Pancreas (tissue), 10 donors: ENCODE measurements at places on chromosomes 2 and 18. TPM values are rescaled to one million over a fixed set of nuclear protein-coding genes. Genes with fewer than 3 reads are reported as not detected.

GRCh38 chr2:102504833-102505232 is 31.8 kb downstream of the SLC9A4 start:
- no peak overlapping the region for H3K4me3 ChIP-seq
- H3K4me1 ChIP-seq, result no peaks in the 10 kb centered on the region
- no peak overlapping the region for H3K27ac ChIP-seq

DNA sequence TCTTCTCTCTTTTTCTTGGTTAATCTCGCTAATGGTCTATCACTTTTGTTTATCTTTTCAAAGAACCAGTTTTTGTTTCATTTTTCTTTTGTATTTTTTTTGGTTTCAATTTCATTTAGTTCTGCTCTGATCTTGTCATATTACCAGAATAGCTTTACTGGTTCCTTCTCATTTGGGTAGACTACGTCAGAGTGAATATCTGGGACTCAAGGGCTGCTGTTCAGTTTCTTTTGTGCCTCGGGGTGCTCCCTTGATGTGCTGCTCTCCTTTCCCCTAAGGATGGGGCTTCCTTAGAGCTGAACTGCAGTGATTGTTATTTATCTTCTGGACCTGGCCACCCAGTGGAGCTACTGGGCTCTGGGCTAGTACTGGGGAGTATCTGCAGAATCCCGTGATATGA is 29.4 kb upstream of the IL1RN start:
- no peak overlapping the region for H3K27ac ChIP-seq
- no peak overlapping the region for H3K4me3 ChIP-seq
- no peaks in the 10 kb centered on the region for H3K4me1 ChIP-seq
- no peaks in the 10 kb centered on the region for H3K27me3 ChIP-seq
- H3K36me3 ChIP-seq, result no peaks in the 10 kb centered on the region

The IGFBP5 gene
- total RNA-seq, result 8.2 TPM

DNA sequence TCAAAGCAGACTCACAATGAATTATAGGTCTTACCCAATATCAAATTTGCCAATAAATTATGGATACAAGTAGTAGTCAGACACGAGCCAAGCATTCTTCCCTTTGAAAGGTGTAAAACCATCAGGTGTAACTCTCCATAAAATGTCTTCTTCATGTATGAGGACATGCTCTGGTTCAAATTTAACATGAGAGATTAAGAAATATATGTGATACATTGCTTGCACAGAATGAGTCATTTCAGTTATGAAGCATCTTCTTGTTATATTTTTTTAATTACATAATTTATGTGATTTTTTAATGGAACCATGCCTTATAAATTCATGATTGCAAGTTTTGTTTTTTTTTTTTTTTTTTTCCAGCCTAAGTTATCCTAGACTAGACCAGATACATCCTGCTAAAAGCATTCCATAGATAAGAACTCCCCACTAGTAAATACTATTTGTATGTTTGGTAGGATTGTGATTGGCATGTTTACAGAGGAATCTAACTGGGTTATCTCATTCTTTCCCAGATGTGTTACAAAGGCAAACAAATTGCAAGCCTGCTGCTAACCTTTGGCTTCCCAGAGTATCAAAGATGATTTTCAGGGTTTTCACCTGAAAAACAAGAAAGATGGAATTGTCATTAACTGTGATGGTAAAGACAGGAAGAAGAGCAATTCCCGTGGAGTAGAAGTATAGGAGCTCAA is 621.9 kb downstream of the XIRP2 start:
- no peak for DNase-seq
- no peak overlapping the region for H3K27ac ChIP-seq
- no peaks in the 10 kb centered on the region for H3K36me3 ChIP-seq
- no peaks in the 10 kb centered on the region for H3K4me1 ChIP-seq

DNA sequence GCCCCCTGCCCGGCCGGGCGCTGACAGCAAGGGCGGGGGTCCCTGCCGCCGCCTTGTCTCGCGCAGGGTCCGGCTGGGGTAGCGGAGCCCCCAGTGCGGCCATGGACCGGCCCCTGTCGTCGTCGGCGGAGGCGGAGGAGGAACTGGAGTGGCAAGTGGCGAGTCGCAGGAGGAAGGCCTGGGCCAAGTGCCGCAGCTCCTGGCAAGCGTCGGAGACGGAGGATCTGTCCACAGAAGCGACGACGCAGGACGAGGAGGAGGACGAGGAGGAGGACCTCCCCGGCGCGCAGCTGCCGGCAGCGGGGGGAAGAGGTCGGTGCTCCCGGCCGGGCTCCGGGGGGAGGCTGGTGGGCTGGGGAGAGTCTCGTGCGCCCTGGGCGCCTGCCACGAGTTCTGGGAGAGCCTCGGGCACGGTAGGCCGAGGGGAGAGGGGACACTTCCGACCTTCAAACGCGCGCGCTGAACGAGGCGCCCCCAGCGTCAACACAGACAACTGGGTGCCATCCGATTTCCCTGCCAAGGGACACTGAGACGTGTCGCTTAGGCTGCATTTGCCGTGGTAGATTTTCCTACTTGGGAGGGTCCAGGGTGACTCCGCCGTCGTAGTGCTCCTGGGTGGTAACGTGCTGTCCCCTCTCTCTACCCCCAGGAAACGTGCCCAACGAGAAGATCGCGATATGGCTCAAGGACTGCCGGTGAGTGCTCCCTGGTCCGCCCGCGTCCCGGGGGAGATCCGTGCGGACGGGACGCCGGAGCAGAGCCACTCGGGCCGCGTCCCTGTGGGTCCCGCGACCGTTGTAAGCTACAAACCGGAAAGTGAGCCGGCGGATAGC is 652 bp downstream of the ITPRID2 start:
- H3K4me3 ChIP-seq, result peak overlapping the region; percentile 70
- no peaks in the 10 kb centered on the region for H3K27me3 ChIP-seq

The CNGA3 gene
- 0.59 TPM for total RNA-seq

The C2orf42 gene
- total RNA-seq, result 5.3 TPM

The IL36RN gene
- total RNA-seq, result not detected

- H3K4me1 ChIP-seq, result no peaks in the 10 kb centered on the region
- H3K27ac ChIP-seq, result no peak overlapping the region
- H3K36me3 ChIP-seq, result no peaks in the 10 kb centered on the region
- no peak for DNase-seq
- H3K27me3 ChIP-seq, result no peaks in the 10 kb centered on the region
- H3K4me3 ChIP-seq, result no peak overlapping the region
These were observed 67.4 kb downstream of the ADNP2 start for GRCh38 chr18:80176334-80177073.
